Activated CD4-positive, alpha-beta memory T cell treated with anti-CD3 and anti-CD28 coated beads, Interleukin-2, amount 10 ng/mL, durations not matched to agents 7 days and 5 days (primary cell): ENCODE measurements at places on chromosomes 7 and 10.

GRCh38 chr7:130947792-130948580 lies 214.0 kb upstream of the KLF14 start:
- H3K36me3 ChIP-seq: peaks cover 54% of the 10 kb centered on the region
- H3K27me3 ChIP-seq: no peaks in the 10 kb centered on the region
- peak overlapping the region; percentile 62 for H3K4me3 ChIP-seq
- no peak for DNase-seq
- peaks cover 58% of the 10 kb centered on the region for H3K4me1 ChIP-seq
- peak overlapping the region; percentile 79 for H3K27ac ChIP-seq

DNA sequence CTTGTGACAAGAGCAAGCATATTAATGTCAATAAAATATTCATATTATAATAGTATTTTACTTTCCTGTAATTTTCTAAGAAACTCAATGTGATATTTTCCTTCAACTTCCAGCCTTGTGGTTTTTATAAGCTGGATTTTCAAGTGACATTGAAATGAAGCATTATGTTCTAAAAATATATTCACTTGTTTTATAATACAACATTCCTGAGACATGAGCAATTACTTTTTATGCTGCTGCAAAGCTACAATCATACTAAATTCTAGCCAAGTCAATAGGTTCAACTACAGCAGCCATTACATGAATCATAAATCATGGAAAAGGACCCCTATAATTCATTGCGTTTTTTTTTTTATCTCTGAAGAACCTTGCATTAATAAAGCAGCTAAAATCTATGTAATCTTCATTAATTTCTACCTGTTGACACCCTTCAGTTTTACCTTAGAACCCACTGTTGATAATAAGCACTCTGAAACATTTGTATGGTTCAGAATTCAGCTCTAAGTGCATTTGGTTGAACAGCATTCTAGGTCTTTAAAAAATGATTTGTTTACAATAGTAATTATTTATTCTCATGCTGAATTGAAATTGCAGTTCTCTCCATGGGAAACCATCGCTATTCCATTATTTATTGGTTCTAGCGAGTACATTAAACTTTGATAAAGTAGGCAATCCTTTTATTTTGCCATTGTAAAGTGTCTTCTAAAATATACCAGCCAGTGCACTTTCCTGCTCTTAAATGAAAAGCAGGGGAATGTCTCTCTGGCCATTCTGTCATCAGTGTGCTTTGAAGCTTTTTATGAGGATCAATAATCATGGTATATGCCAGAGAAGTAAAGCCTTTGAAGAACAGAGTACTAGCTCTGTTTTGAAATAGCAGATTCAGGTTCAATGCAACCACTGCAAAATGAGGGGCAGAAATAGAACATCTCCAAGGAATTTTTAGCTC lies 132.6 kb downstream of the GNAT3 start:
- no peak for DNase-seq
- H3K27me3 ChIP-seq: no peaks in the 10 kb centered on the region
- H3K4me1 ChIP-seq: no peaks in the 10 kb centered on the region
- no peak overlapping the region for H3K27ac ChIP-seq
- H3K36me3 ChIP-seq: no peaks in the 10 kb centered on the region
- H3K4me3 ChIP-seq: no peak overlapping the region

GRCh38 chr10:50894312-50894711 lies 8.9 kb upstream of the A1CF start:
- H3K4me3 ChIP-seq: no peak overlapping the region
- no peak for DNase-seq
- H3K27me3 ChIP-seq: peaks cover 11% of the 10 kb centered on the region
- H3K4me1 ChIP-seq: no peaks in the 10 kb centered on the region

DNA sequence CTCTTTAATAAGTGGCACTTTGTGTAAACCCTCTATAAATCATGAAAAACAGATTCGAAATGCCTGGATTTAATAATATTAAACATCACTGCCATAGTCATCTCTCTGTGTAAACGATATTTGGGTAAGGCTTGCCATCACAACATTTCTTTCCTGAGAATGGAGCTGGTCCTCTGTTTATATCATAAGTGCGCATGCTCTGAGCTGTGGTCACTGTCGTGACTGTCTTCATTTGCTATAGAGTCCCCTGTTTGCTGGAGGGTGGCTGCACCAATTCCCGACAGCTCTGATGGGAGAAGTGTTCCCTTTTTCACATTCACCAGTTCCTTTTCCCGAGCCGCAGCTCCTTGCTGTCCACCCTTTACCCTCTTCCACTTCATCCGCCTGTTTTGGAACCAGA lies 50.4 kb upstream of the AGMO start:
- no peaks in the 10 kb centered on the region for H3K36me3 ChIP-seq
- DNase-seq: no peak
- H3K4me1 ChIP-seq: no peaks in the 10 kb centered on the region
- no peak overlapping the region for H3K4me3 ChIP-seq

DNA sequence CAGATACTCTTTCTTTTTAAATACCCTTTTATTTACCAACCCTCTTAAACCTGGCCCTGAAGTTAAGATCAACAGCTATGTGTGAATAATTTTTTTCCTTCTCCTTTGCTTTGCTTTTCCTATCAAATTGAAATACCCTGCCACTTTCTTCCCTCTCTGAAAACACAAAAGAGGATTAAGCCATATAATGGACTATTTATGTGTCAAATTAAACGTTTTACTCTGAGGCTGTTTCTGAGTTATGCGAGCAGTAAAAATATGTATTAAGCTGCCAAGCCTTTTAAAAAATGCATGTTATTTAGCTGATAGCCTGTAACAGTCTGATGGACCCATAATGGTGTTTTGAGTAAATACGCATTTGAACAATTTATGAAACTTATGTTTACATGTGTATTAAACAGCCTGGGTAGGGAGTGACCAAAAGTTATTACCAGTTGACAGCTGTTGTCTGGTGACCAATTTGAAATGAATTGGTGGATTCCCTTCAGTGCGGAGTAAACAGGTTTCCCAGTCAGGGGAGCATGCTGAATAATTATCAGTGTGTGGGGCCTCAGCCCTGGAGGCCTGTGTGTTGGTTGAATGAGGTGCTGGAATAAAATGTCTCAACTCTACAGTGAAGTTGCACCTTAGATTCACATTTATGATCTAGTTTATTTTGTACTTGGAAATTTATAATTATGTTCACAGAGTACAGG lies 89.6 kb downstream of the AUTS2 start:
- H3K4me1 ChIP-seq: peaks cover 3% of the 10 kb centered on the region
- no peaks in the 10 kb centered on the region for H3K27me3 ChIP-seq
- no peaks in the 10 kb centered on the region for H3K36me3 ChIP-seq
- no peak overlapping the region for H3K27ac ChIP-seq
- no peak overlapping the region for H3K4me3 ChIP-seq

- DNase-seq: no peak
- H3K27ac ChIP-seq: no peak overlapping the region
- no peaks in the 10 kb centered on the region for H3K27me3 ChIP-seq
- H3K36me3 ChIP-seq: peaks cover 37% of the 10 kb centered on the region
- peaks cover 7% of the 10 kb centered on the region for H3K4me1 ChIP-seq
- no peak overlapping the region for H3K4me3 ChIP-seq
These were observed 233.9 kb upstream of the AOAH start for GRCh38 chr7:36958111-36958733.

- DNase-seq: no peak
- H3K4me3 ChIP-seq: no peak overlapping the region
- no peaks in the 10 kb centered on the region for H3K4me1 ChIP-seq
- no peak overlapping the region for H3K27ac ChIP-seq
- peaks cover 7% of the 10 kb centered on the region for H3K27me3 ChIP-seq
These were observed 173.4 kb downstream of the NPSR1 start for GRCh38 chr7:34831436-34831835.

DNA sequence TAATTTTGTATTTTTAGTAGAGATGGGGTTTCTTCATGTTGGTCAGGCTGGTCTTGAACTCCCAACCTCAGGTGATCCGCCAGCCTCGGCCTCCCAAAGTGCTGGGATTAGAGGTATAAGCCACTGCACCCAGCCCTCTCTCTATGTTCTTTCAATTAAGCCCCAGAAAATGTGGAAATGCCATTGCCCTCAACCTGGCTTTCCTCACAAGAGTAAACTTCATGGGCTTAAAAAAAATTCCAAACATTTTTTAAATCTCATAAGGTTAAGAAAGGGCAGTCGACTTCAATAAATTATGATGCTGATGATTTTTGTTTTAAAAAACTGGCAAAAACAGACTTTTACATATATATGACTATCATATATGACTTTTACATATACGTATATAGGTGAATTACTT lies 107.6 kb downstream of the TES start:
- no peaks in the 10 kb centered on the region for H3K36me3 ChIP-seq
- DNase-seq: no peak
- H3K27me3 ChIP-seq: peaks cover 9% of the 10 kb centered on the region
- peaks cover 13% of the 10 kb centered on the region for H3K4me1 ChIP-seq
- no peak overlapping the region for H3K4me3 ChIP-seq

DNA sequence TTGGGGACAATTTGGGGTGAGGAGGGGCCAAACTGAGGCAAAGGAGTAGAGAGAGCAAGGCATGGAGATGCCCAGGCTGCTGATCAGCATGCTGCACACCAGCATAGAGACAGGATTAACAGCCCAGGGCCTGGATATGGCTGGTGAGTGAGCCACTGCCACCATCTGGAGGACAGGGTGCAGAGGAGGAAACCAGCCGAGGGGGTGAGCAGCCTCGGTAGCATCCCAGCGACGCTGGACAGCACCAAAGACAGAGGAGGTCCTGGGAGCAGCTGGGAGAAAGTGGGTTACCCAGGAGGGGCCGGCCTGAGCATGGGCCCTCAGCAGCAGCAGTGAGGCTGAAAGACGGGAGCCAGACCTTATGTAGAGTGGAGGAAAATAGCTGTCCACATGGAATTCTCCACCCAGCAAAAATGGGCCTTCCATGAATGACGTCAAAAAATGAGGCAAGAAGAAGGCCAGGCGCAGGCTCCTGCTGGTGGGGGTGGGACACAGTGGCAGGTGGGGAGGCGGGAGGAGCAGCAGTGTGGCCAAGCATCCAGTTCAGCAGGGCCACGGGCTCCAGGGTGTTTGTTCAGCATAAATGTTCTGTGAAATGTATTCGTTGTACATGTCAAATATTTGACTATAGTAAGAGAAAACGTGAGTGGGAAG lies 16.7 kb downstream of the RET start:
- no peak overlapping the region for H3K4me3 ChIP-seq
- no peaks in the 10 kb centered on the region for H3K36me3 ChIP-seq
- no peaks in the 10 kb centered on the region for H3K4me1 ChIP-seq
- no peak overlapping the region for H3K27ac ChIP-seq

- H3K4me3 ChIP-seq: no peak overlapping the region
- no peak overlapping the region for H3K27ac ChIP-seq
- no peaks in the 10 kb centered on the region for H3K27me3 ChIP-seq
- DNase-seq: no peak
- H3K4me1 ChIP-seq: peaks cover 59% of the 10 kb centered on the region
- H3K36me3 ChIP-seq: peaks cover 2% of the 10 kb centered on the region
These were observed 67.1 kb upstream of the DUSP5 start for GRCh38 chr10:110430340-110431273.
